ENCODE measurements at places on chromosomes 6 and 20.
A peak's percentile ranks its signal among the peaks of the same experiment; 100 is the strongest.

DNA sequence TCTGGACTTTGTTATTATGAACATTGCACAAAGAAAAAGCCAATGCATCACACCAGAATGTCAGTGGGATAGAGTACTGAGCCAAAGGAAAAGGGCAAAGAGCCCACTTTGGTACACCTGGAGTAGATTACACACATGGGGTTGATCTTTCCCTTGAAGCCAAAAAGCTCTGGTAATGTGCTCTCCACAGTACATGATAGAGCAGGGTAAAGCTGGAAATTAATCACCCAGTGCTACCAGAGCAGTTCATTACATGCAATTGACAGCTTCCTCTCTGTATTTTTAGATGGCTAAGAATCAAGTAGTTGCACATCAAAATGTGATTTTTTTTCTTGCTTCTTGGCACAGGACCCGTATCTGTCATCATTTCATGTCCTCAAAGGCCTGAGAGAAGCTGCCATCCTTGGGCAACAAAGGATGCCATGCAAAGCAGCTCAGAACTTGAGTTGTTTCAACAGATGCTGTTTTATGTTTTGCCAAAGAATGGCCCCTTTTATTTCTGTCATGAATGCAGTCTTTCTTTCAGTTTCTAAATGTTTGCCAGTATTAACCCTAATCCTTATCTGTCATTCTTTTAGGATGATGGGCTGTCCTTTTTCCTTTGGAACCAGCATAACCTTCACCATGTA lies 88.1 kb downstream of the HDGFL1 start:
- peak; percentile 25 for DNase-seq

DNA sequence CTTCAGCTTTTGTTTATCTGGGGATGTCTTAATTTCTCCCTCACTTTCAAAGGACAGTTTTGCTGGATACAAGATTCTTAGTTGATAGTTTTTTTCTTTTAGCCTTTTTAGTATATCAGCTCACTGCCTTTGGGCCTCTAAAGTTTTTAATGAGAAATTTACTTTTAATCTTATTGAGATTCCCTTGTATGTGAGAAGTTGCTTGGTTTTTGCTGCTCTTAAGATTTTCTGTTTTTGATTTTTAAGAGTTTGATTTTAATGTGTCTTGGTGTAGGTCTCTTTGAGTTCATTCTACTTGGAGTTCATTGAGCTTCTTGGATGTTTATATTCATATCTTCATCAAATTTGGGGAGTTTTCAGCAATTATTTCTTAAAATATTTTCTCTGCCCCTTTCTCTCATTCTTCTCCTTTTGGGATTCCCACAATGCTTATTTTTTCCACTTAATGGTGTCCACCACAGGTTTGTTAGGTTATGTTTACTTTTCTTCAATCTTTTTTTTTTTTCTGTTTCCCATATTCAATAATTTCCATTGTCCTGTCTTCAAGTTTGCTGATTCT lies 19.6 kb upstream of the TGM6 start:
- DNase-seq: no peak

DNA sequence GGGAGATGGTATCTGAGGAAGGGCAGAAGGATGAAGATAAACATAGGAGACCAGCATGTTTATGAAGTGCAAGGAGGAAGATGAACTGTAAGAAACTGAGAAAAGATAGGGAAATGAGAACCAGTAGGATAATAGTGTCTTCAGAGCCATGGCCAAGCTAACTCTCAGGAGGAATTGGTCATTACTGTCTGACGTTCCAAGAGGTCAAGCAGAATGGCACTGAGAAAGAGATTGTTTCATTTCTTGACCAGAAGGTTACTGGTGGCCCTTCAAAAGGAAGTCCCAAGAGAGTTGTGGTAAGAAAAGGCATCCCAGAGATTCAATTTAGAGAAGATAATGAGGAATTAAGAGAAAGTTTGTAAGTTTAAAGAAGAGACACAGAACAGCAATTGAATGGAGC lies 47.5 kb downstream of the EYA4 start:
- DNase-seq: no peak

DNA sequence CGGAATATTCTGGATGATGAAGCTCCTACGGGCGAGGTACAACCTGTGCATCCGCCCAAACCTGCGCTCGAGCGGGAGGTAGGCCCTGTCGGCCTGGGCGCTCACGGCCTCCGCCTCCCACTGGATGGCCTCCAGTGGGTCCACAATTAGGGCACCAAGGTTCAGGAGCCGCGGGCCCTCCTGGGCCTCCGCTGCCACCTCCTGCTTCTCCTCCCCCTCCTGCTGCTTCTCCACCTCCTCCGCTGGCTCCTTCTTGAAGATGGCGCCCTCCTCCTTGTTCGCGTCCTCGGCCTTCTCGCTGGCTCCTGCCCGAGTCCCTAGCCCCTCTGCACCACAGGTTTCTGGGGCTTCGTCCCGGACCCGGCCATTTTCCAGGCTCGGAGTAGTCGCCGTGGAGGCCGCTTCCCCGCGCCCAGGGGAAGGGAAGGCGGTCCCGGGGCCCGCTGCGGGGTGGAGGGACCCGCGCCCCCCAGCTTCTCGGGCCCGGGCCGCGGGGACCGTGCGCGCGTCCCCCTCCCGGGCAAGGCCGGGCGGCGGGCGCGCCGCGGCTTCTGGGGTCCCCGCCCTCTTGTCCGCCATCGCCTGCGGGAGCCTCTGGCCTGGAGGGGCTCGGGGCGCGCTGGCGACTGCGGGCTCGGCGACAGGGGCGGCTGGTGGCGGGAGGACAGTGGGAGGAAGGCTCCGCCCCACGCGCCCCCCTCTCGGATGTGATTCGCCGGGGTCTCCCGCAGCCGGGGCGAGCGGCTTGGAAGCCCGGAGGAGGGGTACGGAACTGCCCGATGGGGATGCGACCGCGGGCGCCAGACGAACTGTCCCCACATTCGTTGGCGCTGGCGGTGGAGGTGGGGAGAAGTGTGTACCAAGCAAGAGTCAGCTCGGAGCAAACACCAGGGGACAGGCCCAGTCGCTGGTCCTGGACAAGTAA lies 17.6 kb downstream of the PLAGL2 start:
- DNase-seq: peak; percentile 72

GRCh38 chr20:38545771-38546170 lies 35.2 kb upstream of the ADIG start:
- DNase-seq: no peak

DNA sequence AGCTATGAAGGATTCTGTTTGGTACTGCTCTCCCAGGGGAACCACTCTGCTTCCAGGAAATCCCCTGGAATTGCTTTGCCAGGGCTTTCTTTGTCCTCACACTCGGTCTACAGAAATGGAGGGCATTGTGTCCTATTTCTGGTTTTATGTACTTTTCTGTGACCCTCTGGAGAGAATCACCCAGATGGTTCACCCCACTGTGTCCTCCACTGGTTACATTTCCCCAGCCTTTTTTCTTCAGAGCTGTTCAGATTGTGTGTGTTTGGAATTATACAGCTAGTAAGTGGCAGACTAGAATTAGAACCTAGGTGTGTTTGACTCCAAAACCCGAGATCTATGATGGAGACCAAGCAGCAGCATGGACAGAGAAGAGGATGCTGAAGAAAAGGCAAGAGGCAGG lies 80.8 kb downstream of the CD164 start:
- DNase-seq: no peak

DNA sequence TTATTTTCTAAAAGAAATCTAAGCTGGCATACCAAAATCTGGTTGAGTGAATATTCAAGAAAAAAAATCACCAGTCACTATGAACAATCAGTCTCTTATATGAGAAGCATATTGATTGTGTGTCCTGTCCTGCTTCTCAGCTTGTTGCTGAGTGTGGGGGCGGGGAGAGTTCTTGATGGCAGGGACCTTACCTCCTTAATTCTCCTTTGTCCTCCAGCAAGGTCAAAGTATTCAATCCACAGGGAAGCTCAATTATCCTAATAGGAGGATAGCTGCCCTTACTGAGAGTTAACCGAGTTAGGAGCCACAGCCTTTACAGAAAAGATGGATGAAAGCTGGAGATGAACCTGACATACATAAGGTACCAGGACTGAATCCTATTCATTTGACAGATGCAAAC lies 154.0 kb downstream of the LY86 start:
- DNase-seq: no peak

DNA sequence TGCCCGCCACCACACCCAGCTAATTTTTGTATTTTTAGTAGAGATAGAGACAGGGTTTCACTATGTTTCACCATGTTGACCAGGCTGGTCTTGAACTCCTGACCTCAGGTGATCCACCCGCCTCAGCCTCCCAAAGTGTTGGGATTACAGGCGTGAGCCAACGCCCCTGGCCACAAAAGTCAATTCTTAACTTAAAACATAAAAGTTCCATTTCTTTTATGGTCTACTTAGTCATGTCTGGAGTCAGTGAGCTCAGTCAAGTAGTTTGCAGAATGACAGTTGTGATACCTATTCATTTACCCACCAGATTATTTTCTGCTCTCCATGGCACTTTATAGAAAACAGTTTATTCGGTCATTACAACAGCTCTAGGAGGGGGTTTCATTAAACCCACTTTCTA lies 103.1 kb upstream of the ESR1 start:
- no peak for DNase-seq

DNA sequence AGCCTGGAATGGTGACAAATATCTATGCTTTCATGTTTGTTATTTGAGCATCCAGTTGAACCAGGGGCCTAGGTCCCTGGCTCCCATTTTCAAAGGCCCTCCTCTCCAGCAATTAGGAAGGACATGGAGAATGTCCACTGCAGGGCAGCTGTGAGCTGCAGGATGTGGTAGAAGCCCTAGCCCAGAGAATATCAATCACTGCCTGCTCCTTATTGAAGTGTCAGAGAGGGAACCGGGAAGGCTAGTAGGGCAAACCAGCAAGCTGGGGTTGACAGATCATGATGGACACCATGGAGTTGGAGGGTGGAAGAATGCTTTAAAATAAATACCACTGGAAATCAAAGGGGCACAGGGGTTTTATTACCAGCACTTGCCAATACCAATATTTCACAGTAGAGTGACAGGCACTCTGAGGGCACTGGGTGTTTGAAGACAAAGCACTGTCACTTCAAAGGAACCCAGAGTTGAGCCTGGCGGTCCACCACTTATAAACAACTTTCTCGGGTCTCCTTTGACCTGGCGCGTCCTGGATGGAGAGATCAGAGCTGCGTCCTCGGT lies 47.7 kb downstream of the ZNF831 start:
- DNase-seq: no peak

- DNase-seq: no peak
Observed at GRCh38 chr20:40632346-40632976, 56.6 kb downstream of the MAFB start.

GRCh38 chr6:68689910-68690309 lies 54.8 kb downstream of the ADGRB3 start:
- no peak for DNase-seq

- DNase-seq: no peak
Observed at GRCh38 chr20:6704132-6704861, 63.2 kb upstream of the BMP2 start.

DNA sequence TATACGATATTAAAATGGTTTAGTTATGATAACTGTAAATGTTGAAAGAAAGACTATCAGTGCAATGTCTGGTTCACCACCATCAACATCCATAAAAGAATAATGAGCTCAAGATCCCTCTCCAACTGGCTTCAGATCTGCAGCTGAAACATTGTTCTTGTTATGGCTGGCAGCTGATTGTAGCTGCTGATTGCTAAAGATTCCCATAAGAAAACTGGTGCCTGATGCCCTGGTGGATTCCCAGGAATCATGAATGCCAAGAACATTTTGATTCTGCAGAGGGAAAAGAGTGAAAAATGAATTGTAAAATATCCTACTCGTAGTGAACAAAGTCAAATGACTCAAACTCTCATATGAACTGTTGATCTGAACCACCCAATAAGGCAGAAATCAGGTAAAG lies 1160.2 kb downstream of the EPHA7 start:
- DNase-seq: no peak

- DNase-seq: no peak
Observed at GRCh38 chr6:165266191-165266590, 43.2 kb downstream of the C6orf118 start.
